RPMI7951 (cell line): ENCODE measurements at places on chromosomes 13 and 19.
A peak's percentile ranks its signal among the peaks of the same experiment; 100 is the strongest.

DNA sequence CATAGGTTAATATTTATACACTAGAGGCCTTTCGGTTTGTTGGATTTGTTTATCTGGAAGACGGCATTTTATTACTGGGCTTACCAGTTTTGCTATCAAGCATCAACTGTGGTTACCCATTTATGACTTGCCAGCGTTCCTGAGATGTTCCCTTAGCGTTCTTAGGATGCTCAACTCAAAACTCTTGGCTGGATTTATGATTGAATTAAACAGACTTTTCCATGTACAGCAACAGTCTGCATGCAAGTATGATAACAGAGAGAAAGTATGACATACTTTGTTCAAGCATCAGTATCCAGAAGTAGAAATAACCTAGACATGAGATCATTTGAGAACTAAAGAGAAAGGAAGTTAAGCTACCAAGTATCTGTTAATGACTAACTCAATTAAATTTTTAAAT is 29.9 kb upstream of the RNF113B start:
- no peak for DNase-seq

GRCh38 chr13:78241278-78241919 is 322.8 kb upstream of the EDNRB start:
- DNase-seq, result peak; percentile 5

- DNase-seq, result no peak
Measured at GRCh38 chr13:84352946-84353345, 470.7 kb upstream of the SLITRK1 start.

DNA sequence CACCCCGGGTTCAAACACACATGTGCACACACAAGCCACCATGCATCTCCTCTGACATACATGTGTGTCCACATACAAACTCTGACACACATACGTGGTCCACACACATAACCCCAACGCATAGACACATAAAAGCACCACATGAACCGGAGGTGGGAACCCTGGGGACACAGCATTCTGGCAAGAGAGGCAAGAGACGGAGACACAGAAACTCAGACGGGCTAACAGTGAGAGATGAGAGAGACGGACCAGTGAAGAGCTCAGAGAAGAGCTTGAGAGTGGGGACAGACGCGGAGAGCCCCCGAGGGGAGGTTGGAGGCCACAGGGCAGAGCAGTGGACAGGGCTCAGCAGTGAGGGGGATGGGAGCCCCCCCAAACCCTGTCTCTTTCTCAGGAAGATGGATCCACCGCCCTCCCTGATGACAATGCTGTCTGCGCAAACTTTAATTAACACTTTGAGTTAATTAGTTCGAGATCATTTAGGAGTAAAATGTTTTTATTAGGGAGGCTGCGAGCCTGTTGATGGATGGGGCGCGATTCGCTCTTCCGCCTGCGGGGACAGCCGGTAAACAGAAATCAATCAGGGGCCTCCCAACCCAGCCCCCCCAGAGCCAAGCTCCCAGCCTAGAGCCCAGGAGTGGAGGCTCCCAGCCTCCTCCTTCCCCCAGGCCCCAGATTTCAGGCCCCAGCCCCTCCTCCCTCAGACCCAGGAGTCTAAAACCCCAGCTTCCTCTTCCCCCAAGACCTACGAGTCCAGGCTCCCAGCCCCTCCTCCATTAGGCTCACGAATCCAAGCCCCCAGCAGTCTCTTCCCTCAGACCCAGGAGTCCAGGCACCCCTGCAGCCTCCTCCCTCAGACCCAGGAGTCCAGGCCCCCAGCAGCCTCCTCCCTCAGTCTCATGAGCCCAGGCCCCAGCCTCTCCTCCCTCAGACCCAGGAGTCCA is 9.5 kb upstream of the ERFL start:
- DNase-seq, result no peak

DNA sequence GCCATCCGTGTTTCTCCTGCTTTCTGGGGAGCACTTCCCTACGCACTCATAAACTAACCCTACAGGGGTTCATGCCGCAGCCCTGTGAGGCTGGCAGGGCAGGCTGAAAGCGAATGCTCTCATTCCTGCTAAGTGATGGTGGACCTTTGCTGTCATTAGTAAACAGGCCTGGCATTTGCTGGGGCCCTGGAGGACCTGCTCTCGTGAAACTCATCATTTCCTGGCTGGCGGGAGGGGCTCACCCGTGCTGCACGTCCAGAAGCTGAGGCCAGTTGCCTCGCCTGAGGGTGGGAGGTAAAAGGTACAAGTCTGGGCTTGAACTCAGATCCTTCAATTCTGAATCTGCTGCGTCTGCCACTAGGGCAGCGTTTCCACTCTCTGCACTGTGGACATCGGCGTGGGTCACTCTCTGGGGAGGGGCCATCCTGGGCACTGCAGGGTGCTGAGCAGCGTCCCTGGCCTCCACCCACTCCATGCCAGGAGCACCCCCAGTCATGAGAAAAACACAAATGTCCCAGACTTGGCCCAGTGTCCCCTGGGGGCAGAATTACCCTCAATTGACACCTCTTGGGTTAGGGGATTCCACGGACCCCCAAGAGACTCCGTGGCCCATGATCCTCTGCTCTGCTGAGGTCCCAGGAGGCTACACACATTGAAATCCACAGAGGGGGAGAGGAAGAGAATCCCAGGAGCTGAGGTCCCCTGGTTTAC is 7.0 kb downstream of the MOB3A start:
- DNase-seq, result no peak

GRCh38 chr19:4487572-4487971 is 15.5 kb downstream of the HDGFL2 start:
- no peak for DNase-seq

- no peak for DNase-seq
Measured at GRCh38 chr13:113765564-113765910, 6.5 kb downstream of the TMEM255B start.

DNA sequence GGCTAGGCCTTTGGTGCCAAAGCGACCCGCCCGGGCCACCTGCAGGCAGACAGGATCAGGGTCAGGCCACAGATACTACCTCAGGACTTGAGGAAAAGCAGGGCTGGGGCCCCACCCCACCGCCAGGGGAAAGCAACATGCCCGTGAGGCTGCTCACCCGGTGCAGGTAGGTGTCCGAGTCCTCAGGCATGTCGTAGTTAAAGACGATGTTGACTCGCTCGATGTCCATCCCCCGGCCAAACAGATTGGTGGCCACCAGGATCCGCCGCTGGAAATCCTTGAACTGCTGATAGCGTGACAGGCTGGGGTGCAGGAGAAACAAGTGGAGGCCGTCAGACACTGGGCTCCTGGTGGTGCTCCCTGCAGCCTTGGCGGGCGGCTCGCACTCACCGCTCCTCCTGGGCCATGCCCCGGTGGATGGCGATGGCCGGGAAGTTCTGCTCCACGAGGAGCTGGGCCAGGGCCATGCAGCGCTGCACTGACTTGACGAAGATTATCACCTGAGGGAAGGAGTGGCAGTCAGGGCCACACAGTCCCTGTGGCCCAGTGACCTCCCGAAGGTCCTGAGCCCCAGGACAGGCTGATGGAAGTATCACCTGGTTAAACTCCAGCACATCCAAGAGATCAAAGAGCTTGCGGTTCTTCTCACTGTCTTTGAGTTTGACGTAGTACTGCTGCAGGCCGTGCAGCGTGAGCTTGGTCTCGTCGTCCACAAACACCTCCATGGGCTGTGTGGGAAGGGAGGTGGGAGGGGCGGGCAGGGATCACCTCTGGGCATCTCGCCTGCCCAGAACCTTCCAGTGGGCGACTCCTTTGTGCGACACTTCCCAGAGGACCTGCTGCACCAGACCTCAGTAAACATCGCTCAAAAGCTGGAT is 9.8 kb downstream of the DDX39A start:
- DNase-seq, result no peak

GRCh38 chr19:1455336-1456120 is 5.6 kb downstream of the APC2 start:
- peak; percentile 57 for DNase-seq
